ENCODE measurements at places on chromosomes 5 and 9. TPM values are rescaled to one million over a fixed set of nuclear protein-coding genes. Genes with fewer than 3 reads are reported as not detected.

CCDC183 gene
- total RNA-seq, result not detected

UBTD2 gene
- total RNA-seq, result 6.6 TPM

GRM6 gene
- total RNA-seq, result not detected

SPATA31A3 gene
- total RNA-seq, result not detected

GPX8 gene
- total RNA-seq, result not detected

QRFP gene
- total RNA-seq, result not detected

FOXD4L6 gene
- total RNA-seq, result 0.18 TPM

AMACR gene
- 8.3 TPM for total RNA-seq

FAM78A gene
- 55.3 TPM for total RNA-seq

SOWAHA gene
- total RNA-seq, result 0.28 TPM

URM1 gene
- 78.7 TPM for total RNA-seq

ADAMTS2 gene
- total RNA-seq, result not detected

LCN6 gene
- total RNA-seq, result not detected

PCDHGA8 gene
- total RNA-seq, result 0.07 TPM

MCTP1 gene
- total RNA-seq, result not detected

MARCOL gene
- not detected for total RNA-seq

YTHDC2 gene
- 23.9 TPM for total RNA-seq

ANKRD31 gene
- total RNA-seq, result 0.28 TPM

BSPRY gene
- total RNA-seq, result 11.1 TPM

All from activated T-helper 2 cell treated with anti-CD3 and anti-CD28 coated beads, Interferon-gamma antibody, Interleukin-2, Interleukin-4, amounts not matched to agents 10 μg/mL and 5 μg/mL and 100 μg/mL, durations not matched to agents 14 hours and 24 hours and 36 hours (primary cell).